Renal pelvis (tissue), 12 donors: ENCODE measurements at places on chromosomes 3 and 15.

DNA sequence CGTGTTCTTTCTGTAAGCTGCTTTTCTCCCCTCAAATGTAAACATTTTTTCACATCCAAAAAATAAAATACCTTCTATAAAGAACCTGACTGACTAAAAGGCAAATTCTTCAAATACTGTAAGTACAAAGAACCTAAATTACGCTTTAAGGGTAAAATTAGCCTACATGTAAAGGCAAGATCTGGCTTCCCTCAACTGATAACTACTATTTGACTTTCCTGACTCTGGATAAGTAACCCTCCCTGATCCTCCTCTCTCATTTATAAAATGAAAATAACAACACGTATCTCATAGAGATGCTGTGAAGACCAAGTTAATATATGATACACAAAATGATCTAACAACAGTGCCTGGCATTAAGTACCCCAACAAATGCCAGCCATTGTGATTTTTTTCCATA is 12.2 kb downstream of the ADAM10 start:
- DNase-seq, result no peak

DNA sequence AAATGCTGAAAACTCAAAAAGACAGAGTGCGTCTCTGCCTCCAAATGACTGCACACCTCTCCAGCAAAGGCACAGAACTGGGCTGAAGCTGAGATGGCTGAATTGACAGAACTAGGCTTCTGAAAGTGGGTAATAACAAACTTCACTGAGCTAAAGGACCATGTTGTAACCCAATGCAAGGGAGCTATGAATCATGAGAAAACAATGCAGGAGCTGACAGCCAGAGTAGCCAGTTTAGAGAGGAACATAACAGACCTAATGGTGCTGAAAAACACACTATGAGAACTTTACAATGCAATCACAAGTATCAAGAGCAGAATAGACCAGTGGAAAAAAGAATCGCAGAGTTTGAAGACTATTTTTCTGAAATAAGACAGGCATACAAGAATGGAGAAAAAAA is 10.1 kb upstream of the AVEN start:
- no peak for DNase-seq

GRCh38 chr3:71033681-71034220 is 549.8 kb downstream of the FOXP1 start:
- DNase-seq, result no peak

- no peak for DNase-seq
These were observed 55.4 kb upstream of the SEC13 start for GRCh38 chr3:10376353-10376752.

DNA sequence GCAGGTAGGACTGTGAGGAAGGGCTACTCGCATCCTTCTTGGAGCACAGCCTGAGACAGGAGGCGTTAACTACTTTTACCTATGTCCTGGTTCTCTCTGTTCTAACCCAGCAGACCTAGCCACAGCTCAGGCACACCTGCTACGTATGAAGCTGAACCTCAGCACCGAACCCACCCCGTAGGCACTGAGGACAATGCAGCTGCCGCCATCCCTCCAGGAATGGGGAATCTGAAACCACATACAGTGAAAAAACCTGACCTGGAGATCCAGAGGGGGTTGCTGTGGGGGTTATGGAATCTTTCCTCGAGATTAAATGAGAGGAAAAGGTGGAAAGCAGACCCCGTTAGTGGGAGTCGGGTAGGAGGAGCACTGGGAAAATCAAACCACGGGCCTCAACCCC is 14.4 kb downstream of the MST1R start:
- no peak for DNase-seq

DNA sequence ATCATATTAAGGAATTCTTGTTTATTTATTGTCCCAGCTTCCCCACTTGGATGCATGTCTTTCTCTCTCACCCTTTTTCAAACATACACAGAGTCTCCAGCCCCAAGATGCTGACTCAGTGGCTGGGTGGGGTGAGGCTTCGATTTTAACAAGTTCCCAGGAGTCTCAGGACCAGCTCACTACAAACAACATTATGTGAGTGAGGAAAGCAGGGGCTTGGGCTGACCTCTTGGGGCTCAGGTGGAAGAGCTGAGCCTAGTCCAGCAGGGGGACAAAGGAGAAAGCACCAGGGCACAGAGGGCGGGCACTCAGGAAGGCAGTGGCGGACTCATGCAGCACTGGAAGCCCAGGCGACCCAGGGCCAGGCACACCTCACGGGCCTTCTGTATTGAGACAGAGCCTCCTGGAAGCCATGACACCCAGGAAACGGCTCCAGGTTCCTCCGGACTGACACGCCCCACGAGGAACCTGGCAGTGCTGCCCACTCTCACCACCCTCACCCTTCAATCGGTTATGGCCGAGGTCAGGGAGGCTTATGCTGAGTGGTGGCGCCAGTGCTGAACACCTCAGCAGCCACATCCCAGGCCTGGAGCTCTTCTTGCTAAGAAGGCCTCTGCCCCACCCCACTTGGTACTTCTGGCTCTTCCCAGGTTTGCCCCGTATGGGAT is 97.4 kb downstream of the LRIG1 start:
- DNase-seq, result no peak

GRCh38 chr3:156341332-156341731 is 213.6 kb downstream of the SSR3 start:
- DNase-seq, result no peak
